ENCODE measurements at places on chromosomes 7 and 10.

DNA sequence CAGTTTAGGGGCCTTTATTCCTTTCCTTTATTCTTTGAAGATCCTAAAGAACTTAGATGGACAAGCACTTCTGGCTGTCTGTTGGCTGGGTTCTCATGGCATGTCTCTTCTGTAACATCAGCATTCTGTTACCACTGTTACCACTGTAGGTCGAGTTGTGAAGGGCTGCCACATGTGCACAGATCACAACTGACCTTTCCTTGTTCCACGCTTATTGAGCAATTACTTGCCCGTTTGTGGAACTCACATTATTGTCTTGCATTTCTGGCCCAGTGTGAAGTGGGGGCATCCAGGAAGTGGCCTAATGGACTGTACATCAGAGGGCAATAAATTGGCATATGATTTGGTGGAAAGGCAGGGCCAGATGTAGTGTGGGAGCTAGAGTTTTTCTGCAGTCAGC is 23.7 kb downstream of the GBF1 start:
- no peak for DNase-seq

- DNase-seq: no peak
Measured at GRCh38 chr10:18164748-18165361, 24.6 kb downstream of the CACNB2 start.

DNA sequence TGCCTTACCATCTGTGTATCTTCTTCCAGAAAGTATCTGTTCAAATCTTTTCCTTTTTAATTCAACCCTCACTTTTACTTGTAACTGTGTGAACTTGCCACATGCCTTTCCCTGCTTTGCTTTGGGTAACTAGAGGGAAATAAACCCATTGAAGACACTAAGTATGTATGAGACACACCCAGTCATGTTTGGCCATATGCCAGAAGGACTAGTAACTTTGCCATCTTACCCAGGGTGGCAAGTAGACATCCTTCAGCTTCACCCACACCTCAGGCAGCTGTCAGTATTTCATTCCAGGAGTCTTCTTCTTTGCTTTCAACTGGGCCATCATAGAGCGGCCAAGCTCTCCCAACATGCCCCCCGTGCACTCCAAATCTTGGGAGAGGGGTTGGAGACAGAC is 323.1 kb downstream of the TNS3 start:
- no peak for DNase-seq

GRCh38 chr7:154774303-154774969 is 228.5 kb downstream of the PAXIP1 start:
- DNase-seq: no peak

- DNase-seq: no peak
Measured at GRCh38 chr7:70384891-70385290, 747.1 kb upstream of the GALNT17 start.

DNA sequence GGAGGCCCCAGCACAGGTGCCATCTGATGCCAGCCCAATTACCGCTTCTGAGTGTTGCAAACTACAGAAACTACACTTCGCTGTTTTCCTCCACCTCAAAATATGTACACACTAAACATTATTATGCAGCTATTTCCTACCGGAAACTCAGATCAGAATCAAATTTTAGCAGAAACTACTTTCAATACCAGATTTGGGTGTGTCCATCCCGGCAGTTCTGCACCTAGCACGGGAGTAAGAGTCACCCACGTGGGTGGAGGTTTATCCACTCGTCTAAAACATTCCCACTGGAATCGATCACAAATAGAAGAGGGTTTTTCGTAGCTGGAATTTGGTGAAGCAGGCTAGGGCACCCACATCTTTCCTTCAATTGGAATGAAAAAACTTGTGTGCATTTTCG is 214.4 kb upstream of the PRKCQ start:
- no peak for DNase-seq

GRCh38 chr7:7176406-7177043 is 5.8 kb upstream of the C1GALT1 start:
- no peak for DNase-seq

- no peak for DNase-seq
Measured at GRCh38 chr10:104521901-104522694, 119.0 kb upstream of the SORCS3 start.
